ENCODE measurements at places on chromosomes 11 and 22.

DNA sequence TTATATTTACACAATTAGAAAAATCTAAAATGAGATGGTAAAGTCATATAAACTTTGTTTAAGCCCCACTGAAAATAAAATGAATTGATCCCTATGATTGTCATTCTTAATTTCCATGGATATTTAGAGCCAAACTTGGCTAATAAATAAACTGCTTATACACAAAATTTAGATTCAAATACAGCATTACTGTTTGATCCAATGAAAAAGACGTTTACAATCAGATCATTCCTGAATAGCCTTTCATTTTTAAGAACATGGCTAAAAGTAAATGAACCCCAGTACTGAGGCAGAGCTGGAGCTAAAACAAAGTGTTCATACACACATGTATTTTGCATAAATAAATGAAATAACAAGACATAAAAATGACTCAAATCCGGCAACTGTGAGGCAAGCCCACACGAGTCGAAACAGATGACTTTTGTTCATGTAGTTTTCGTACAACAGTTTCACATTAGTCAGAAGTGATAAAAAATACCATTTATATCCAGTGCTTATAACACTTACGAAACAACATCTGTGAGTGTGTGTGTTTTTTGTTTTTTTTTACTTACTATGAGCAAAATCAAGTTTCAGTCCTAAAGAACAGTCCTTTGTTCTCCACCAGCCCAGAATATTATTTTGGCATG is 386.5 kb downstream of the SOX6 start:
- peak; percentile 73 for DNase-seq

DNA sequence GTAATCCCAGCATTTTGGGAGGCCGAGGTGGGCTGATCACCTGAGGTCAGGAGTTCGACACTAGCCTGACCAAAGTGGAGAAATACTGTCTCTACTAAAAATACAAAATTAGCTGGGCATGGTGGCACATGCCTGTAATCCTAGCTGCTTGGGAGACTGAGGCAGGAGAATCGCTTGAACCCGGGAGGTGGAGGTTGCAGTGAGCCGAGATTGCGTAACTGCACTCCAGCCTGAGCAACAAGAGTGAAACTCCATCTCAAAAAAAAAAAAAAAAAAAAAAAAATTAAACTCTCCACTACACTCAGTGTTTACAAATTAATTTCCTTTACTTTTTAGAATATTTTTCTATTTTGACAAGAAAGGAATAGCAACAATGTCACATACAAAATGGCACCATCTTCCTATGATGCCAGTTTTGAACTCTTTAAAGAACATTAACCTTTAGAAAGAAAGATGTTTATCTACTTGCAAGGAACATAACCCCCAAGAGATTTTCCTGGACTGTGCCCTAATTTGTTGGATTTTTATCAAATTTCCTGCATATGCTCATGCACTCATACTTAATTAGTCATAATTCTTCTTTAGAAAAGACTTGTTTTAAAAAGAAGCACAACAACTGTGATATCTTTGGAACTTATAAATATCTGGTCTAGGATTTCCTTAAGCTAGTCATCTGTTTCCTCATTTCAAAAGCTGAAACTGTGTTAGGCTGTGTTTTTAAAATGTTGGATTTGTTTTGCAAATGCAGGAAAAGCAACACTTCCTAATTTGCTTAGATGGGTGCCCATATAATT is 22.6 kb upstream of the HIPK3 start:
- peak; percentile 44 for DNase-seq

DNA sequence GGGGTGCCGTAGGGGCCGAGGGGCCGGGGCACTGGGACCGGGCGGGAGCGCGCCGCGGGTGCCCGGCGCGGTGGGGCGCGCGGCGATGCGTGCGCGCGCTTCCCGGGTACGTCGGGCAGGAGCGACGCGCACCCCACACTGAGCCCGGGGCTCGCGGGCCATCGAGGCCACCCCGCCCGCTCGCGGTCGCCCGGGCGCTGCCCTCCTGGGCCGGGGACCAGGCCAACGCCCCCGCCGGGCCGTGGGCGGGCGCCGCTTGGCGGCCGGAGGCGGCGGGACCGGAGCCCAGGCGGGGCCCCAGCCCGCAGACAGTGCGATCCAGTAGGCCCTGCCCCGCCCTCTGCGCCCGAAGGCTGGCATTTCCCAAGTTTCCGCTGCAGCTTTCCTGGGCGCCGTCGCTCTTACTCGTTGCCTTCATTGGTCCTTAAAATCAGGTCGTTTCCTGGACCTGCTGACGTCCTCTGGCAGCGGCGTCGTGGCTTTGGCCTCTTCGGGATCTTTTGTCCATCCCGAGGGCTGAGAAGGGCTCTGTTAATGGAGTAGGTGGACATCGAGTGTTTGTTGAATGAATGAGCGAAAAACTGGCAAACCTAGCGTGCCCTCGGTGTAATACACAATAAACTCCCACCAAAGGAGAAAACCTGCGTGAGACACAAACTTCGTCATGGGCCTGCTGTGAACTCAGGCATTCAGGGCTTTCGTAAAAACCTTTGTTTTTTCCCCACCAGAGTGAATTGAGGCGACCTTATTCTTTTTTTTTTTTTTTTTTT is 638 bp downstream of the PARVA start:
- peak; percentile 87 for DNase-seq

GRCh38 chr11:86241956-86242535 is 2.5 kb upstream of the EED start:
- DNase-seq, result no peak

- peak; percentile 96 for DNase-seq
Observed at GRCh38 chr11:35363854-35364780, 55.2 kb downstream of the SLC1A2 start.

GRCh38 chr11:60378354-60378753 is at the start of gene MS4A7:
MS4A7 (plus strand) TSS chr11:60378532; CDS start chr11:60383142, 4,610 bp downstream.
- DNase-seq, result no peak

GRCh38 chr22:40031766-40032470 is 37.2 kb downstream of the FAM83F start:
- DNase-seq, result peak; percentile 71

- no peak for DNase-seq
Observed at GRCh38 chr11:78920329-78920728, 345.7 kb upstream of the NARS2 start.

DNA sequence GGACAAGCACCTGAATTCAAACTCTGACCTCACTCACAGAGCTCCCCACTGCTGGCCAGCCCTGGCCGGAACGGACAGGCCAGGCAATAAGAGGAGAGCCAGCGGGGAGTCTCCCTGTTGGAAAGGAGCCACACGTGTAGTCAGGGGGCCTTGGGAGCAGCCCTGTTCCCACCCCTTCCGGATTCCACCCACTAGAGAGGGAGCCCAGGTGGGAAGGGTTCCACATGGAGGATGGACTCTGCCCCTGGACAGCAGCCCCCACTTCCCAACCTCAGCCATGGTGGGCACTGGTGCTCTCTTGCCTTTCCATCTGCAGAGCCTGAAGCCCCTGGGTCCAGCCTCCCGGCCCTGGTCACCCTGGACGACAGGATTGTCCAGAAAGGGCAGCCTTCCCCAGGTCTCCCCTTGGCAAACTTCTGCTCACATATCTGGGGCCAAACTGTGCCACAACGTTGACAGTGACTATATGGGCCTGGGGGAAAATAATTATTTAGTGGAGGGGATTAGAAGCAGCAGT is 7.5 kb upstream of the APOBEC3A start:
- peak; percentile 0 for DNase-seq

- DNase-seq, result no peak
Observed at GRCh38 chr11:102767800-102768199, 12.6 kb downstream of the MMP10 start.

GRCh38 chr11:134524201-134524600 is 112.2 kb upstream of the B3GAT1 start:
- DNase-seq, result no peak

- DNase-seq, result no peak
Observed at GRCh38 chr22:35413624-35414023, 13.7 kb downstream of the MCM5 start.

DNA sequence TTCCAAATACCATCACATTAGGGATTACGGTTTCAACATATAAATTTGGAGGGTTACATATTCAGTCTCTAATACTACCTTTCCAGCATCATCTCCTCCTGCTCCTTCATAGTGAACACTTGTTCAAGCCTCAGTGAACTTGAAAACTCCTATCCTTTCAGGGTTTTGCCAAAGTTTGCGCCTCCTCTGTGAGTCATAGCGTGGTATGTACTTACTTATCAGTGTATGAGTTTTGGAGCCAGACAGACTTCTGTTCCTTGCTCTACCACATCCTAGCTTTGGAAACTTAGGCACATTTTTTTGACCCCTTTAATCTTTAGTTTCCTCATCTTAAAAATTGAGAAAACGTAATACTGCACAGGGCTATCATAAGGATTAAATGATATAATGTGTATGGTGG is 160.1 kb upstream of the ZC3H12C start:
- no peak for DNase-seq

GRCh38 chr11:12704049-12704448 is 29.8 kb downstream of the TEAD1 start:
- peak; percentile 85 for DNase-seq

DNA sequence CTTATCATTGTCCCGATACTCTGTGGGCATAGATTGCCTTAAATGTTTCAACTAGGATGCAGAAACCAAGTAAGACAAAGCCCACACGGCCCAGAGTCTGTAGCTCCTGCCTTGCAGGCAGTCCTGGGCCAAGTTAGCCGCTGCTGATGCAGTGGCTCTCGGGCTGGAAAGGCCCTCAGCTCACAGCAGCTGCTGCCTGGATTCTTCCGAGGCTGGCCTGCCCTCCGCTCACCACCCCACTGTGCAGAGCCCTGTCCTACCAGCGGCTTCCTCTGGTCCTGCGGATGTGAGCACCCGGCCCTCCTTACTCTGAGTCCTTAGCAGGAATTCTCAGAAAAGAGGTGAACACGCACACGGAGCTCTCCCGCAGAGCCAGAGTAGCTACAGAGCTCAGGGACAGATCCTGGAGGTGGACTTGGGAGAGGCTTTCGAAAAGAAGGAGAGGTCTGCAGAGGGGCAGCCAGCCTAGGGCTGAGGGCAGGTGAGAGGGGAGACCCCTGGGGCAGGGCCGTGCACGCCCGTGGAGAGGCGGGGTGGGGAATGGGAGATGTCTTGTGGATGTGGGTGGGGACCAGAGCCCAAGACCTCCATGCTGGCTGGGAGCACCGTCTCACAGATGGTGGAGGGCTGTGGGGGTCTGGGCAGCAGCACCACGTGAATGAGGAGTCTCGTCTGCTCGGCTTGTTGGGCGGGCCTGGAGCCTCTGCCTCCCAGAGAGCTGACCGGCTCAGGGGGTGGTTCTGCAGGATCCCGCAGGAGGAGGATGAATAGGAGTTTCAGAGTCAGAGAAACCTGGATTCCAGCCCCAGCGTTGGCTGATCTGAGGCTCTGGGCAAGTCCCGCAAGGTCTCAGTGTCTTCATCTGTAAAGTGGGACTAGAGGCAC is 117.4 kb upstream of the B3GAT1 start:
- no peak for DNase-seq

DNA sequence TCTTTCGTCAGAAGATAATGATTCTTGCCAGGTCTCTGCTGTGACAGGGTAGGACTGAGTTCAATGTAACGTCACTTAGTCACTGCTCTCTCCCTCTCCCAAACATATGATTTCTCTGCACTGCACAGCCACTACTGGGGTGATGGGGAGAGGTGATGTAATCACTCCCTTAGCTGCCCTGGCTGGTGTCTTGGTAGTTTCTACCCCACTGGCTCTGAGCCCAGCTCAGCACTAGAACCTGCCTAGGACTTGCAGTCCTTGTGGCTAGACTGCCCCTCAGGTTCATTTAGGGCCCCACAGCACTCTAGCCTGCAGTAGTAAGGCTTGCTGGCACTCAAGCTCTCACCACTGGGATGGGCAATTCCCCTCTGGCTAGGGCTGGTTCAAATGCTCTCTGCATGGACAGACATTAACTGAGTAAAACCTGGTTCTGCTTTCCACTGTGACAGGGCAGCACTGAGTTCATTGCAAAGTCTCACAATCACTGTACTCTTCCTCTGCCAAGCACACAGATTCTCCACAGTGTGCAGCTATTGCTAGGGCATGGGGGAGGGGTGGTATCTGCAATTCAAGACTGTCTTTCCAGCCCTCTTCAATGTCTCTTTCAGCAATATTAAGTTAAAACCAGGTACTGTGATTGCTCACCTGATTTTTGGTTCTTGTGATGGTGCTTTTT is 571.4 kb upstream of the FAT3 start:
- no peak for DNase-seq

GRCh38 chr22:48141301-48141700 is 1378.9 kb downstream of the TBC1D22A start:
- DNase-seq, result no peak

GRCh38 chr11:121733858-121734257 is 281.1 kb upstream of the SORL1-AS1 start:
- DNase-seq, result no peak

- DNase-seq, result peak; percentile 83
Observed at GRCh38 chr11:67317205-67317887, 14.0 kb downstream of the SSH3 start.

DNA sequence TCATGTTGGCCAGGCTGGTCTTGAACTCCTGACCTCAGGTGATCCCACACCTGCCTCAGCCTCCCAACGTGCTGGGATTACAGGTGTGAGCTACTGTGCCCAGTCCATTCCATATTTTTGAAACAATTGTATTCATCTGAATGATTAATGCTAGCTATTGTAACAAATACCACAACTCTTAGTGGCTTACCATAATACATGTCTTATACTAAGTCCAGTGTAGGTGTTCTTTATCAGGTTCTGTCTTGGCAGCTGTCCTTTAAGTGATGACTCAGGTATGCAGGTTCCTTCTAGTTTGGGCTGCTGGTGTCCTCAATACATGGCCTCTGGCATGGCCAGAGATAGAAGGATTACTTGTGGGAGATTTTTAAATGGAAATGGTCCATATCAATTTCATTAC is 39.0 kb downstream of the UVRAG start:
- no peak for DNase-seq

DNA sequence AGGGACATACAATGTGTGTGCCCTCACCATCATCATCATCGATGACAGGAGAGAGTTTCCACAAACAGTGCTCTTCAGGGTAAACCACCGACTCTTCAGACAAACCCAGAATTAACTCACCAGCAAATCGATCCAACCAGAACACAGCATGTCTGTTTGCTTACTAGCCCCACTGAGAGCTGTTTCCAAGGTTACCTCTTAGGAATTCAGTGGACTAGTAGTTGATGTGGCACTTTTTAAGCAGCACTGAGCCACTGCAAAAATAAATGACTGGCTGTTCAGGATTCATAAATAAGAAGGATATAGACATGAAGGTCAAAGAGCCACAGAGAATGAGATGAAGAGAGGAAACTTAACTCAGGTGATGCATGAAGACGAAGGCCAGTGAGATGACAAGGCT is 83.1 kb downstream of the PARVA start:
- no peak for DNase-seq

- DNase-seq, result no peak
Observed at GRCh38 chr11:126924376-126925040, 76.1 kb downstream of the KIRREL3 start.

Data from fibroblast of gingiva (primary cell).